ENCODE measurements at places on chromosomes 5 and 9. TPM values are rescaled to one million over a fixed set of nuclear protein-coding genes. Genes with fewer than 3 reads are reported as not detected.

RNF145 gene
- 53.2 TPM for total RNA-seq

SHISAL2B gene
- total RNA-seq, result not detected

LOX gene
- total RNA-seq, result 874 TPM

IARS1 gene
- 468 TPM for total RNA-seq

STK10 gene
- 33.2 TPM for total RNA-seq

SLC28A3 gene
- total RNA-seq, result 0.59 TPM

RMRP gene
- 680 TPM for total RNA-seq

PKD2L2 gene
- total RNA-seq, result not detected

ENTPD2 gene
- not detected for total RNA-seq

TAF11L9 gene
- total RNA-seq, result not detected

DNAJA1 gene
- 120 TPM for total RNA-seq

FBXW2 gene
- total RNA-seq, result 41.7 TPM

CCNG1 gene
- 481 TPM for total RNA-seq

EGFLAM gene
- total RNA-seq, result 1.3 TPM

FOXD4 gene
- total RNA-seq, result under 0.01 TPM

All from smooth muscle cell of the umbilical artery (primary cell).